ENCODE measurements at places on chromosomes 3 and 15.

GRCh38 chr3:13083898-13084297, 10.7 kb upstream of the IQSEC1 start:
- DNase-seq = no peak

GRCh38 chr15:100877551-100877950, 2.1 kb upstream of the ALDH1A3 start:
- DNase-seq = no peak

- no peak for DNase-seq
Measured at GRCh38 chr3:12027184-12027846, 23.1 kb downstream of the SYN2 start.

DNA sequence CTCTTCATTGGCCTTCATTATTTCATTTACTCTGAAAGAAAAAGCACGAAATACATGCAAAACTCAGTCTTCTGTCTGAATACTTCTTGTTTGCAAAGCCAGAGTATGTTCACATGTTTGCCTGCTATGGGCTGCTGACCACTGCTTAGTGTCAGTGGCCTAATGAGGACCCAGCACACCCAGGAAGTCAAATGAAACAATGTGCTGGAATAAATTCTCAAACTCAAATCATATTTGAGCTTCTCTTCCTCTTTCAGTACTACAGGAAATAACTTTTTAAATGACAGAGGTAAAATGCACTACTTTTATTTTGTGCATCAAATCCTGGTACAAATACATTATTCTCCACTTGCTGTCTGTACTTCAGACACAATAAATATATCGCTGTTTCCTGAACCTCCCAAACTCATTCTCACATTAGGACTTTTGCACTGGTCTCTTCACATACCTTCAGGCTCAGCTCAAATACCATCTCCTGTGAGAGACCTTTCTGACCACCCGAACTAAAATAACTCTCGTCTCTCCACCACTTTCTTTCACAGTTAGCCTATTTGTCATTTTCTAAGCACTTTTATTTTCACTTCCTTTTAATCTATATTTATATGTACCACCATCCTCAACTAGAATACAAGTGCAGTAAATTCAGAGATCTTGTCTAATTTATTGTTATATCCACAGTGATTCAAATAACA, 176.8 kb downstream of the TUSC7 start:
- DNase-seq = no peak

- DNase-seq = no peak
Measured at GRCh38 chr3:30294241-30294667, 312.1 kb upstream of the TGFBR2 start.
